ENCODE measurements at places on chromosomes 6 and 20. TPM values are rescaled to one million over a fixed set of nuclear protein-coding genes. Genes with fewer than 3 reads are reported as not detected.

Gene ZBTB22
- 19.4 TPM for total RNA-seq

DNA sequence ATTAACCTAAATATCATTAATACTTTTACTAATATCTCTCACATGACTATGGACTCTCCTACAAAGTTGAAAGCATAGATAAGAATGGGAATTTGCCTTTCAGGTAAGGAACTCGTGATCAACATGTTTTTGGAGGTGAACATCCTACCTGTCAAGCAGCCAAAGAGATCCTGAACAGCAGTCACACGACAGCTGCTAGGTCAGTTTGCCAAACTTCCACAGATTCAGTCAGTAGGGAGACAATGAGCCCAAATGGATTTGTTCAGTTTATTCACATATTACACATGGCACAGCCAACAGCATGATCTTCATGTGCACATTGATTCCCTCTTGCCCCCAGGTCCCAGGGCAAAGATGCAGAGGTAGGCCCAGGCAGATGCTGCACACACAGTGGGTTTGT, 86.1 kb upstream of the LOC128125822 start:
- H3K36me3 ChIP-seq: no peaks in the 10 kb centered on the region
- H3K27me3 ChIP-seq: no peaks in the 10 kb centered on the region
- no peak overlapping the region for H3K4me3 ChIP-seq
- H3K4me1 ChIP-seq: no peaks in the 10 kb centered on the region
- no peak overlapping the region for H3K27ac ChIP-seq

DNA sequence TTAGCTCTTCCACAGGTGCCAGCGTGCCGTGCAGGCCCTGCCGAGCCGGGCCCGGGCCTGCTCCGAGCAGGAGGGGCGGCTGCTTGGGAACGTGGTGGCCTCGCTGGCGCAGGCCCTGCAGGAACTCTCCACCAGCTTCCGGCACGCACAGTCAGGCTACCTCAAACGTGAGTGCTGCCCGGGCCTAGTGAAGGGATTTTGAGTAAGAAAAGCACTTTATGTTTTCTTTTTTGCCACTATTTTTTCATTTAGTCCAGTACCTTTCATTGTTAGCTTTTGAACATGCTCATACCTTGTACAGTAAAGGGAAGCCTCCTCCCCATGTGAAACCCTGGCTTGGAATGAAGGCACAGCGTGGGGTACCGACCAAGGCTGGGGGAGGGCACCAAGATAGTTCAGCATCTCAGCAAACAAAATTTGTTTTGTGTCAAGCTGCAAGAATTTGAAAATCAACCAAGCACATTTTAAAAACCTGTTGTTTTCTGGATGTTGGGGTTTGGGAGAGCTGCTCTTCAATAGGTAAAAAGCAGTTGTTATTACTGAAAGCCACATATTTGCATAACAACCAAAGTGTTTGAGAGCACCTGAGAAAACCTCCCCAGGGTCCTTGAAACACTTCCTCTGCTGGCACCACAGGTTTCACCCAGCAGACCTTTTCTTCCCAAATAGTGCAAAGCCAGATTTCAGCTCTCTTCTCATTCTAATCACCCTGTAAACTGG, 18.4 kb downstream of the STX16 start:
- peaks cover 6% of the 10 kb centered on the region for H3K4me1 ChIP-seq
- H3K27ac ChIP-seq: no peak overlapping the region
- H3K4me3 ChIP-seq: no peak overlapping the region
- H3K36me3 ChIP-seq: peaks cover 61% of the 10 kb centered on the region
- DNase-seq: no peak

GRCh38 chr6:72724545-72724944, 102.7 kb downstream of the KCNQ5 start:
- no peak overlapping the region for H3K27ac ChIP-seq
- no peaks in the 10 kb centered on the region for H3K27me3 ChIP-seq
- no peaks in the 10 kb centered on the region for H3K4me1 ChIP-seq
- no peaks in the 10 kb centered on the region for H3K36me3 ChIP-seq
- DNase-seq: no peak
- H3K4me3 ChIP-seq: no peak overlapping the region

DNA sequence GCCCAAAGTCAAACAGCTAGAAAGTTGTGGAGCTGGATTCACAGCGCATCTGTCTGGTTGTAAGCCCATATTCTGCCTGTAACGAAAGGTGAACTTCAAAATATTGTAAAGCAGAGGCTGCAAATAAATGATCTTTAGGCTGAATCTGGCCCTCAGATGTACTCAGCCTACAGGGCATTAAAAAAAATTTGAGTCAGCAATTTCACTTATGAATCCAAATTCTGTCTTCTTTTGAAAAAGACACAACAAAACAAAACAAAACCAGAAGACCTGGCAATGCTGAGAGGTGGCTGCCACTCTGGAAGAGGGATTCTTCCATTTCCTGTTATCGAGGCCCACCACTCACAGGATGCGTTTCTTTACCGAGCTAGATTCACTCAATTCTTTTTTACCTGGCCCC, 7.1 kb downstream of the LAMA4 start:
- H3K4me1 ChIP-seq: no peaks in the 10 kb centered on the region
- peaks cover 8% of the 10 kb centered on the region for H3K27me3 ChIP-seq
- no peak overlapping the region for H3K27ac ChIP-seq
- H3K36me3 ChIP-seq: no peaks in the 10 kb centered on the region

Gene PGM3
- 15.8 TPM for total RNA-seq

Gene GSTA2
- total RNA-seq: not detected

Gene PTCRA
- 1.1 TPM for total RNA-seq

DNA sequence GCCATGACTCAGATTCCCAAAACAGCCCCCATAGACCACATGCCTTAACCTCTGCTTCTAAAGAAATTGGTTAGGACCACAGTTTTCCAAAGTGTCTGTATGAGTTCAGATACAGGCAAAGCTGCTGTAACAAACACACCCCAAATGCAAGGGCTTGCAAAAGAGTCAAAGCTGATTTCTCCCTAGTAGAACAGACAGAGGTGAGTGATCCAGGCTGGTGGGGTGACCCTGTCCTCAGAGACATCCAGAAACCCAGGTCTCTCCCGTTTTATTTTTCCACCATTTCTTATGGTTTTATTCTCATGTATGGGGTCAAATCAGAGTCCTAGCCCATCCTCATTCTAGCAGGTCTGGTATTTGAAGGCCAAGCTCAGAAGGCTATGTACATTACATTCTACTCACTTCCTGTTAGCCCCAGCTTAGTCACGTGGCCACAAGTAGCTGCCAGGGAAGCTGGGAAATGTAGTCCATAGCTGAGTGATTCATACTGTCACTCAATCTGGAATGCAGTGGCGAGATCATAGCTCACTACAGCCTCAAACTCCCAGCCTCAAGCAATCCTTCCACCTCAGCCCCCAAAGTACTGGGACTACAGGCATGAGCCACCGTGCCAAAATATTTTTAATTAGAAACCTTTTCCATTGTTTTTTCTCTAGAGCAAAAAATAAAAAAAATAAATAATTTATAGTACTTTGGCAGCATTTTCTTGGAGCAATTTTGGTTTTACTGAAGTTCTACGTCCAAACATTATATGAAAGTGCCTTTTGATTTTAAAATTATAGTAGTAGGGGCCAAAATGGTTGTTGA, 175.2 kb downstream of the ZMYND8 start:
- H3K36me3 ChIP-seq: no peaks in the 10 kb centered on the region
- no peaks in the 10 kb centered on the region for H3K4me1 ChIP-seq
- H3K27ac ChIP-seq: no peak overlapping the region
- no peaks in the 10 kb centered on the region for H3K27me3 ChIP-seq

DNA sequence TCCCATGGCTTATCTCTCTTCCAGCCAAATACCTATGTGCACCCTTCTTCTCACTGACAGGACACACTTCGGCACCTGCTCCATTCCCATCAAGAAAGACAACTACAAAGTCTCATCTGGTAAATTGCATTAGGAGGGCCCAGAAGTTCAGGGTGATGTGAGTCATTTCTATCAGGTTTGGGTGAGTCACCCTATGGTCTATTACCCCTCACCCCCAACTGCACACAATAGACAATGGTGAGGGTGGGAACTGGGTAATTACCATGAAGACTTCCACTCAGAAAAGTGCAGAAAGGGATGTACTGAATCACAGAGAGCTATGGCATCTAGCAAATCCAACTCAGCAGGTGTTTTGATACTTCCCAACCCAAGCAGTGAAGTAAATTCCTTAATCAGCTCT, 54.8 kb downstream of the OPN5 start:
- no peak overlapping the region for H3K4me3 ChIP-seq
- peaks cover 4% of the 10 kb centered on the region for H3K27me3 ChIP-seq
- no peak overlapping the region for H3K27ac ChIP-seq
- H3K36me3 ChIP-seq: no peaks in the 10 kb centered on the region
- DNase-seq: no peak

Gene ANKRD60
- total RNA-seq: not detected

Gene PRDM13
- total RNA-seq: not detected

GRCh38 chr6:137870744-137871247, 3.7 kb downstream of the TNFAIP3 start:
- H3K27me3 ChIP-seq: no peaks in the 10 kb centered on the region
- peaks cover 58% of the 10 kb centered on the region for H3K36me3 ChIP-seq
- peak overlapping the region; percentile 99 for H3K4me3 ChIP-seq
- peak overlapping the region; percentile 97 for H3K27ac ChIP-seq

GRCh38 chr6:147508866-147509608, 547 bp downstream of the SAMD5 start:
- H3K36me3 ChIP-seq: no peaks in the 10 kb centered on the region
- H3K4me1 ChIP-seq: peaks cover 7% of the 10 kb centered on the region
- H3K27me3 ChIP-seq: peaks cover 18% of the 10 kb centered on the region
- no peak overlapping the region for H3K27ac ChIP-seq

Gene FILIP1
- total RNA-seq: not detected

- no peak overlapping the region for H3K27ac ChIP-seq
- no peaks in the 10 kb centered on the region for H3K27me3 ChIP-seq
- no peak for DNase-seq
- no peaks in the 10 kb centered on the region for H3K36me3 ChIP-seq
Measured at GRCh38 chr6:21164768-21165326, 428.7 kb upstream of the SOX4 start.

DNA sequence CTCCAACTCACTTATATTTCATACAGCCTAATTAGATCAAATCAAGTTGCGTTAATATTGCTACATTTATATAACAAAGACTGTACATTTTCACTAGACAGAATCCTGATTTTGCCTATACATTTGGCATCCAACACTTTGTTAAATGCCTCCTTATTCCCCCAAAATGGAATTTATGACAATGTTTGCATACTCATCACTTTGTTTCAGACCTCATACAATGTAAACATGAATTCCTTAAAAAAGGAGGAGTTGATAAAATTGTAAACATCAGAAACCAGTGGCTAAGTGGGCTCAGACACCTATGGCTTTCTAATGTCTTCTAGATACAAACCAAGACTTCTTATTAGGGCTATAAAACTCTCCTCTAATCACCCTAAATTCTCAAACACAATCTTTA, 87.3 kb downstream of the CHD6 start:
- no peak for DNase-seq
- no peak overlapping the region for H3K27ac ChIP-seq
- H3K4me1 ChIP-seq: no peaks in the 10 kb centered on the region
- peaks cover 27% of the 10 kb centered on the region for H3K36me3 ChIP-seq
- H3K4me3 ChIP-seq: no peak overlapping the region
- no peaks in the 10 kb centered on the region for H3K27me3 ChIP-seq

Gene GRIK2
- total RNA-seq: not detected

- no peak for DNase-seq
- H3K4me1 ChIP-seq: no peaks in the 10 kb centered on the region
Measured at GRCh38 chr20:10949930-10950783, 276.4 kb upstream of the JAG1 start.

Gene FOXA2
- not detected for total RNA-seq

Gene SLC17A2
- total RNA-seq: not detected

Gene C6orf118
- total RNA-seq: not detected

DNA sequence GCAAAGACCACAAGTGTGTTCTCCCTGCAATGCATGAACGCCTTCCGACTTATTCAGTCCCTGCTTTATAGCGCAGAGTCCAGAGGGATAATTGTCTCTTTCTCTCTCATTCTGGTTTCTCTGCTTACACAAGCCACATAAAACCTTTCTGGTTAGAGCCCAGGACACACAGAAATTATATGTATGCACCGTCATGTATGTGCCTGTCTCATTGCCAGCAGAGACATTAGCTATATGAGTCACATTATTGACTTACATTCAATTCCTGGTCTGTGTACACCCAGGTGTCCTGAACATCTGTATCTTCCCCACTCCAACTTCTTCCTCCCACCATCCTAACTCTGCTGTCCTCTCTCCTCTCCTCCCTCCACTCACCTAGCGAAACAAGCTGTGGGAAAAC, 44.0 kb downstream of the LRFN2 start:
- H3K4me3 ChIP-seq: no peak overlapping the region
- H3K27me3 ChIP-seq: no peaks in the 10 kb centered on the region
- no peak for DNase-seq
- no peak overlapping the region for H3K27ac ChIP-seq

GRCh38 chr20:1391640-1392442, 1.0 kb downstream of the FKBP1A start:
- H3K27ac ChIP-seq: peak overlapping the region; percentile 74
- peak overlapping the region; percentile 88 for H3K4me3 ChIP-seq
- DNase-seq: no peak
- no peaks in the 10 kb centered on the region for H3K36me3 ChIP-seq
